WERI-Rb-1 (cell line): ENCODE measurements at places on chromosomes 1 and 21.

DNA sequence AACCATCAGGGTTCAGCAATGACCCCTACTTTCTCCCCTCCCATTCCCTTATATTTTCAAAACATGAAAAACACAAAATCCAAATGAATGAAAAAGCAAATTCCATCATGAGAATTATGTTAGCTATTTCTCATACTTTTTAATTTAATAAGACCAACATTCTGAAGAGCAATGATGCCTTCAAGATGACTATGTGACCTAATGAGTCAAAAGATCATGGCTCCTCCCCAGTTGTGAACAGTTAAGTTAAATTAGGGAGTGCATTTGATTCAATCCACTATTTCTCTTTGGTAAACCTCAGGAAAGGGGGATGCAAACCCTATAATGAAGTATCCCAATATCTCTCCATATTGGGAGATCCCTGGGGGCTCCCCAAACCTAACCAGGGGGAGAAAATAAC is 36.5 kb downstream of the PUM1 start:
- DNase-seq = no peak

DNA sequence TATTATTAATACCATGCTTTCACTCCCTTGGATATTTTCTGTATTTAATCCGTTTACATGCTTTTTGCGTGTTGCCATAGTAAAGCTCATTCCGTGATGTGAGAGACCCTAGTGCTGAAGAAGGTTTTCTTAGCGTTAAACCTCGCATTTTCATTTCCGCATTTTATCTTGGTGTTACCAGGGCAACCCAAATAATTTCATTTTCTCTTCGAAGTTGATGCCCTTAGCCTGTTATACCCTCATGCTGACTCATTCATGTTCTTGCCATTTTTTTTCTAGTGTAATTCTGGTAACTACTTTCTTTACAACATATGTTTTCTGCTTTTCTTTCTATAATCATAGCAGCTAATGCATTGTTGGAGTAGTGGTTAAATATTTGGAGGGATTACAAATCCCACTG is 37.2 kb downstream of the LRRC8C start:
- no peak for DNase-seq

DNA sequence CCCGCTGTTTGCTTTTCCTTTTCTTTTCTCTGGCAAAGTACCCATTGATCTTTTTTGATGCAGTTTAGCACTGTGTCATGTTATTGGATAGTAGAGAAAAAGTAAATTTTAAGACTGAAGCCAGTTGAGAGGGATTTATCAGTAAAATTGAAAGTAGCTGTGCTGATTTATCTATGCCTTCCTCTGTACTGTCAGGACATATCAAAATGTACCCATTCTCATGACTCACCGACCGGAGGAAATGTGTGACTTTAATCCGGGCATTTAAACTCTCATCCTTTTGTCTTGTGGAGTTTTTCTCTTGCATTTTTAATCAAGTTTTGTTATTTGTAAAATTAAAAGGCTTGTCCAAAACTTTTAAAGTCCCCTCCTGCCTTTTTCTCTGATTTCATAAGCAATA is 276.6 kb upstream of the FMN2 start:
- no peak for DNase-seq

DNA sequence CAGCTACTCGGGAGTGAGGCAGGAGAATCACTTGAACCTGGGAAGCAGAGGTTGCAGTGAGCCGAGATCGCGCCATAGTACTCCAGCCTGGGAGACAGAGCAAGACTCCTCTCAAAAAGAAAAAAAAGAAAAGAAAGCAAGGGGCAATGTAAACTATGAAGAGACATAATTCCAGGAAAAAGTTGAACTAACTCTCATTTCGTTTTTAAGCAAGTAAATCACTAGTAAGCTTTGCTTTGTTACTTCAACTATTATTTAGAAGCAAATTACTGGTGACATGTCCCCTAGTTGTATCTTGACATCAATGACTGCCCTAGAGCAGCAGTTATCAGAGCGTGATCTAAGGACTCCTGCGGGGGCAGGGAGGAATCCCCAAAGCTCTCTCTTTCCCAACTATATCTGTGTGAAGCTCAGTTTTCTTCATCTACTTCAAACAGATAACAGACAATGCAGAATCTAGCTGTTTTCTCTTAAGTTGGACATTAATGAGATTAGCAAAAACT is 18.7 kb downstream of the CLSTN1 start:
- no peak for DNase-seq

DNA sequence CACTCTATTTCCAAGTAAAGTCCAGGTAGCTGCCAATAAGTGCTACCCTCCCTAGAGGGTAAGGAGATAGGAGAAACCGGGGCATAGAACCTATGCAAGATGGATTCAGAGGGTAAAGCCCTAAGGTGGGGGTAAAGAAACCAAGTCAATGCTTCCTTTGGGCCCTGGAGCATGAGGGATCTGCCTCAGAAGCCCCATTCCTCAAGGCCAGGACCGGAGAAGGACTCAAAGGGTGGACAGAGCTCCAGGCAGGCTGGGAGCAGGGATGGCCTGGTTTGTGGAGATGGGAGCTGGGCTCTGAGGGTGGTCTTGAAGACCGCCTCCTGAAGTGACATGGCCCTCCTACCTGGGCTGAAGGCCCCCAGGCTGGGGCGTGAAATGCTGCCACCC is 3.9 kb downstream of the EPHA2 start:
- no peak for DNase-seq

DNA sequence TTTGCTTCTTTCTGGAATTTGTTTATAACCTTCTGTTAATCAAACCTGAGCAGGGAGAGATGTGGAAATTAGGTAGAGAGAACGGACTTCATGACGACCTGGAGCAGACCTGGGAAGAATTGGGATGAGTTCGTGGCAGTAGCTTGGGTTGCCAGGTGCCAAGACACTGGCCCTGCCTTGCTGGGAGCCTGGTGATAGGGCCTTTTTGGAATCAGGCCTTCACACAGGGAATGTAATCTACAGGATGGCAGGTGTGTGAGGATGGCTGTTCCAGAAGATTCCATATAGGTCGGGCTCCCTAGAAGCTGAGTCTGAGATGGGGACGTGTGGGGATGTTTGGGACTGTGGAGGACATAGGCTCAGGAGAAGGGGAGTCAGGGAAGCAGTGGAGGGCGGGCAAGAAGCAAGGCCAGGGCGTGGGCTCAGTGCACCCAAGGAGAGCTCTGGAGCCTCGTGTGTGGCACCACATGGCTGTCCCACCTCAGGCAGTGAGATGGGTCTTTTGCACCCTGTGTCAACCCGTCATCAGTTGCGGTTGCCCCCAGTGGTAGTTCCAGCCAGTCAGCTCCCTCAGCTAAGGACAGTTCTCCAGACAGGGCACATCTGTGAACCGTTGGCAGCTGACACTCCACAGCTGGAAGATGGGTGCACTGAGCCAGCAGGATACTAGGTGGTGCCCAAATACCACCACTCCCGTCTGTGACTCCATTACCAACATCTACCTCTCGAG is 395.9 kb downstream of the MATN1 start:
- no peak for DNase-seq
